ENCODE measurements at places on chromosomes 2 and 18.

GRCh38 chr2:7919510-7919909 lies 762.3 kb upstream of the ID2 start:
- DNase-seq = no peak

- DNase-seq = no peak
These were observed 49.3 kb downstream of the USP34 start for GRCh38 chr2:61421611-61422010.

GRCh38 chr2:240965905-240966456 lies 32.4 kb upstream of the SNED1 start:
- DNase-seq = no peak

- no peak for DNase-seq
These were observed 108.3 kb downstream of the SPP2 start for GRCh38 chr2:234158812-234159211.

DNA sequence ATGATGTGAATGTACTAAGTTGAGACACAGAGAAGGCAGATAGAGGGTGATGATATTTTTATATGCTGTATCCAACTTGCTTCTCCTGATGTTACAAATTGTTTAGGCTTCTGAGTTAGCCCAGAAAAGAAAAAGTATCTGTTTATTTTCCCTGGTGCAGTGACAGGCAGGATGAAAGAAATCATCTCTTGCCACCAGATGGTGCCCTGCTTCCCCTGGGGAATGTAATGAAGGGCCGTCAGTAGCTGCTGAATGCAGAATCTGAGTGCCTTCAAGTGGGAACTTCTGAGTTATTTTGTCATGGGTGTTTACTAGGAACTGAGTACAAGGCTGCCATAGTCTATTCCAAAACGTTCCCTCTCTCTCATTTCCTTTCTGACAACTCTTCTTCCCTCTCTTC lies 525.6 kb downstream of the MBD2 start:
- DNase-seq = no peak

DNA sequence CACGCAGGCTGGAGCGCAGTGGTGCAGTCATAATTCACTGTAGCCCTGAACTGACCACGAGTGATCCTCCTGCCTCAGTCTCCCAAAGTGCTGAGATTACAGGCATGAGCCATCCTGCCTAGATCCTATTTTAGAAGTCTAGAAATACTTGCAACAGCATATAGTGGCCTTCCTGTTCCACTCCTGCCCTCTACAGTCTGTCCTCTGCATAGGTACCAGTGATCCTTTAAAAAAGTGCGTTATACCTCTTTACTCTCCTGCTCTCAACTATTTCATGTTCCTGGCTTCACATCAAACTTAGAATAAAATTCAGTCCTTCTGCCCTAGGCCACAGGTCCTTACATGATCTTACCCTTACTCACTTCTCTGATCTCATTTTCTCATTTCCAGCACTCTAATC lies 6.0 kb downstream of the COMMD1 start:
- DNase-seq = no peak

DNA sequence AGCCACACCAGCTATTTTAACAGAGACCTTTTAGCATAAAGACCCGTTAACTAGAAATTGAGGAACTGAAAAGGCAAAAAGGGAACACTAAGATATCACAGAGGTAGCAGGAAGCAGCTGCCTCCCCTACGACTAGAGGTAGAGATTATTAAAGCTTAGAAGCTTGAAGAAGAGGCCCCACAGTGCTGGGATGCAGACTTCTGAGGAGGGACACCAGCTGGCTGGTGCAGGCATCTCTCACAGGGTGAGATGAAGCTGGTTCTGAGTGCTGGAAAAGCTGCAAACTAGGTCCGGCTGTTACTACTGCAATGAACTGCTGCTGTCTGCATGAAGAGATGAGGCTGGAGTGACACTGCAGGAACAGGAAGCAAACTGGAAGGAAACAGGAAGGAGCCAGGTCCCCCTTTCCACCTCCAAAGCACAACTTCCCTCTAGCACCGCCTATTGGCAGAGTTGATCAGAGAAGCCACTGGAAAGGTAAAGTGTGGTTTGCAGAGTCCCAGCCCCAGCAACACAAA lies 61.2 kb upstream of the MRPS9 start:
- DNase-seq = no peak

- DNase-seq = no peak
These were observed 355.8 kb downstream of the MEIS1 start for GRCh38 chr2:66790651-66791181.

DNA sequence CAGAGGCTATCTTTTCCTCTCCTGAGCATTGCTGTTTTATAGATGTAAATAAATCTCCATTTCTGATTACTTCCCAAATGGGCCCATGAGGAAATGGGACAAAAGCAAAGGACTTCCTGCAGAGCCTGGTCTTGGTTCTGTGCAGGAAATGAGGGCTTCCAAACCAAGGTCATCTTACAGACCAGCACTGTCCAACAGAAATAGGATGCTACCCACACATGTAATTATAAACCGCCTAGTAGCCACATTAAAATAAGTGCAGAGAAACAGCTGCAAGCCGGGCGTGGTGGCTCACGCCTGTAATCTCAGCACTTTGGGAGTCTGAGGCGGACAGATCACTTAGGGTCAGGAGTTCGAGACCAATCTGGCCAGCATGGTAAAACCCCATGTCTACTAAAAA lies 6.2 kb downstream of the TTL start:
- no peak for DNase-seq

DNA sequence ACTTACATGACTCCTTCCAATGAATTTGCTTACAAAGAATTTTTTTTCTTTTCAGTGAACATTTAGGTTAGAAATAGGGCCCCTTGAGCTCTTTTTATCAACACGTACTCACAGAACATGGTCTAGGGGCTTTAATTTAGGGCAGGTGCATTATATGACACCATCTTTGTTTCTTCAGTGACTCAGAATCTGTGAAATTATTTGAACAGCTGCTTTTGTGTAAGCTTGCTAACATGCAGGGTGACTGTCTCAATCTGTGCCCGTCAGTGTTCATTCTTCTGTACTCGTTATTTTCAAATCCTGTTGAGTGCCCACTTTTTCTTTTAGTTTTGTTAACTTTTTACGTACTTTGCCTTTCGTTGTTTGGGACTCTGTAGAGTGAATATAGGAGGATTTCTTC lies 52.8 kb upstream of the CABYR start:
- no peak for DNase-seq

DNA sequence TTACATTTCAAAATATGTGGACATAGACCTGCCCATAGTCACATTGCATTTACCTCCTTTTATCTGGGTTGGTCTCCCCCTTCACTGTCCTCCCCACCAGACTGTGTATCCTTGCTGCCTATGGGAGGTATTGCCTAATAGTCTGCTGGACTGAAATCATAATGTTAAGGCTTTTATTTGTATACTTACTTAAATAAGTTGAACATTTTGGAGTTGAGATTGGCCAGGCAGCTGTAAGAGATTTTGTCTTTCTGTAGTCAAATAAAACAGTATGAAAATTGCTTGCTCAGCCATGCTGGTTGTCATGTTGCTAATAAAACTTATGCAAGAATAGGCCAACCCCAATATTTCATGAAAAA lies 280.9 kb downstream of the PTPRM start:
- DNase-seq = no peak

GRCh38 chr2:8413589-8414135 lies 268.2 kb upstream of the ID2 start:
- DNase-seq = no peak

- no peak for DNase-seq
These were observed 50.2 kb upstream of the DTNA start for GRCh38 chr18:34659579-34660517.

- DNase-seq = no peak
These were observed 64.9 kb downstream of the CDH2 start for GRCh38 chr18:28112056-28112470.

- no peak for DNase-seq
These were observed 192.5 kb downstream of the TPGS2 start for GRCh38 chr18:36636237-36636817.

DNA sequence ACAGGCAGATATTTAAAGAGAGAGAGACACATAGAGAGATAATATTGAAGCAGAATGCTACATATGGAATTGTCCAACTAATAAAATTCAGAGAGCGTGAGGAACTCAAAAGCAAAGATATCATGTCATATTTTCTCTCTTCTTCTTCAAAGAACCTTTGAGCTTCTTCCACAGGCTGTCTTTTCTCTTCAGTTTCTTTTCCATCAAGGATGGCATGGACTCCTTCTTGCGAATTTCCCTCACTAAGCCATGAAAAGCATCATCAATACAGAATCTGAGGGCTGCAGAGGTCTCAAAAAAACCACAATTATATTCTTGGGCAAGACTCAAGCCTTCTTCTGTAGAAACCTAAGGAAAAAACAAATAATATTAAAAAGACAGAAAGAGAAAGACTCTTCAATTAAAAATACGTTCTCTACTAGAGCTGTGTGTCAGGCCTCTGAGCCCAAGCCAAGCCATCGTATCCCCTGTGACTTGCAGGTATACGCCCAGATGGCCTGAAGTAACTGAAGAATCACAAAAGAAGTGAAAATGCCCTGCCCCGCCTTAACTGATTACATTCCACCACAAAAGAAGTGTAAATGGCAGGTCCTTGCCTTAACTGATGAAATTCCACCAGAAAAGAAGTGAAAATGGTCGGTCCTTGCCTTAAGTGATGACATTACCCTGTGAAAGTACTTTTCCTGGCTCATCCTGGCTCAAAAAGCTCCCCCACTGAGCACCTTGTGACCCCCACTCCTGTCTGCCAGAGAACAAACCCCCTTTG lies 371.9 kb downstream of the RIT2 start:
- DNase-seq = no peak

DNA sequence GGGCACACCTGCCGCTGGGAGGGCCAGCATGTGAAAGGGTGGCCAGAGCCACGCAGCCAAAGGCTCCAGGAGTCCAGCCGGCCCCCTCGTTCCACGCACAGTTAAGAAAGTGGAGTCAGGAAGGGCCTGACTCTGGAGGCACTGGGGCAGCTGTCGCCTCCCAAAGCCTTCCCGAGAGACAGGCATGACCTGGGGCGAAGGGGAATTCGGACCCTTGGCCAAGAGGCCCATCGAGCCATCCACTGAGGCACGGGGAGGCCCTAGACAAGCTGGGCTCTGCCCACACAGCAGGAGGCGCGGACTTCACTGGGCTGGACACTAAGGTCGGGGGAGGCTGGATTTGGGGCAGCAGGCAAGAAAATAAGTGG lies 38.5 kb upstream of the SNED1 start:
- no peak for DNase-seq

- no peak for DNase-seq
These were observed 77.0 kb upstream of the CNGA3 start for GRCh38 chr2:98269274-98269673.

DNA sequence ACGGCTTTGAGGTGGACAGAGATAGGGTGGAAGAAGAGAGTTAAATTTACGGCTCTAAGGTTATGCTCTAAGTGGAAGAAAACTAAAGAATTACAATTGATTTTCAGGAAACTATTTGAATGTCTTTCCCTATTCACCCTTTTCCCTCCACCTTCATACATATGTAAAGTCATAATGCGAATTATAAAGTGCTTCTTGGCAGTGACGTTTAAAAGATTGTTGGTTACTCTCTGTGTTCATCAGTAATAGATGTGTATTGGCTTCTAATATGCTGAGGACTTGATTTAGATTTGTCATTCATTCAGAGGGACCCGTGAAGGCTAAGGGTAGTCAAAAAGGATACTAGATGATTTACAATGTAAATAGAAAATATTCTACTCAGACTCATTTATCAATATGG lies 63.9 kb downstream of the ARHGAP28 start:
- no peak for DNase-seq

GRCh38 chr2:10486601-10487079 lies 38.5 kb upstream of the ODC1 start:
- DNase-seq = no peak

DNA sequence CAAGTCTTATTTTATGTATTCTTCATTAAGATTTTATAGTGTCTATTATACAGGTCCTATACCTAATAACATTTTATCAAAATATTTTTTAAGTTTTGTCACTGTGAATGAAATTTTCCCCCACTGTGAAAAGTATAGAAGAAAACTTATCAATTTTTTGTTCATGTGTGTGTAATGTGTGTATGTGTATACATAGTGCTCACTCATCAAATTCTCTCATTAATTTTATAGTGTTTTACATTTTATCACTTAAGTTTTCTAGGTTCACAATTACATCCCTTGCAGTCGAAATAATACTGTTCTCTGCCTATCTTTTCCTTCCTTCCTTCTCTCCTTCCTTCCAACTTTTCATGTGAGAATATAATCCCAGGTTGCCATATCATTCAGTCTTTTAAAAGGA lies 93.2 kb upstream of the FBXO11 start:
- no peak for DNase-seq

DNA sequence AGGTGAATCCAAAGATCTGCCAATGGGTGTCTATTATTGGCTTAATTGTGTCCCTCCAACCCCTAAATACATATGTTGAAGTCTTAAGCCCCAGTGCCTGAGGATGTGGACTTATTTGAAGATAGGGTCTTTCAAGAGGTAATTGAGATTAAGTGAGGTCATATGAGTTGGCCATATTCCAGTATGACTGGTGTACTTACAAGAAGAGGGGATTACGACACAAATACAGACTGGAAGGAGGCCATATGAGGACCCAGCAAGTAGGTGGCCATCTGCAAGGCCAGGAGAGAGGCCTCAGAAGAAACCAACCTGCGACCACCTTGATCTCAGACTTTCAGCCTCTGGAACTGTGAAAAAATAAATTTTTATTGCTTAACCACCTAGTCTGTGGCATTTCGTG lies 121.1 kb upstream of the FN1 start:
- DNase-seq = no peak

- no peak for DNase-seq
These were observed 364.6 kb downstream of the LRP1B start for GRCh38 chr2:141766225-141766624.

- no peak for DNase-seq
These were observed 137.1 kb downstream of the LTBP1 start for GRCh38 chr2:33083699-33084387.

DNA sequence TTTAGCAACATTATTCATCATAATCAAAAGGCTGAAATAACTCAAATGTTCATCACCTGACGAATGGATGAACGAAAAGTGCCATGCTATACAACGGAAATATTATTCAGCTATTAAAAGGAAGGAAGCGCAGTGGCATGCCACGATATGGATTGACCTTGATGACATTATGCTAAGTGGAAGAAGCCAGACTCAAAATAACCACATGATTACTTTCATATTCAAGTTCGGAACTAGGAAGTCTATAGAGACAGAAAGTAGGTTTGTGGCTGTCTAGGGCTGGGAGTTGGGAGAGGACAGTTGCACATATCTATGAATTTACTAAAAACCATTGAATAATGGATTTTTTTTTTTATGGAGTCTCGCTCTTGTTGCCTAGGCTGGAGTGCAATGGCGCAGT lies 13.4 kb upstream of the PDIA6 start:
- no peak for DNase-seq

- DNase-seq = no peak
These were observed 83.7 kb upstream of the MBOAT2 start for GRCh38 chr2:9087121-9087681.

- DNase-seq = no peak
These were observed 154.4 kb upstream of the PXDN start for GRCh38 chr2:1898461-1899395.

- DNase-seq = no peak
These were observed 59.1 kb upstream of the NFATC1 start for GRCh38 chr18:79336556-79337142.
